C1 segment of cervical spinal cord (tissue), 14 donors: ENCODE measurements at places on chromosomes 16 and 17.
A peak's percentile ranks its signal among the peaks of the same experiment; 100 is the strongest.

DNA sequence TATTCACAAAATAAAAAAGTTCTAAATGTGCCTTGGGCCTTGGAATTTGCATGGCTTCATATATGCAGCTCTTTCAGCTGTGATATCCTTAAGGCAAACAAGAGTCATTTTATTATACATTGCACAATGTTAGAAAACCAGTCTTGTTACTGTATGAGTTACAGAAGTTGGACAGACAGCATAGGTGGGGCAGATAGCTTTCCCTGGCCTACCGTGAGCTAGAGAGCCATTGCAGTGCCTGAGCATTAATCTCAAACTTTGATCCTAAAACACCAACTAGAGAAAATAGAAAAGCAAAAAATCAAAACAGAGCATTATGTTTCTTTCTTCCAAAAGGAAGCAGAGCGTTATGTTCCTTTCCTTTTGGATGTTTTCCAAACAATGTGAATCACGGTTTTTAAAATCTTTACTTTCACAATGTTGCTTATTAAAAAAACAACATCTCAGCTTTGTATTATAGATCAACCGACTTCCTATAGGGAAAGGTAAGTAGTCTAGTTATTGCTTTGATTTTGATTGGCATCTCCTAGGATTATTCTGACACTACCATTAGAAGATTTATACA is 32.2 kb downstream of the ARHGAP44 start:
- no peak for DNase-seq

DNA sequence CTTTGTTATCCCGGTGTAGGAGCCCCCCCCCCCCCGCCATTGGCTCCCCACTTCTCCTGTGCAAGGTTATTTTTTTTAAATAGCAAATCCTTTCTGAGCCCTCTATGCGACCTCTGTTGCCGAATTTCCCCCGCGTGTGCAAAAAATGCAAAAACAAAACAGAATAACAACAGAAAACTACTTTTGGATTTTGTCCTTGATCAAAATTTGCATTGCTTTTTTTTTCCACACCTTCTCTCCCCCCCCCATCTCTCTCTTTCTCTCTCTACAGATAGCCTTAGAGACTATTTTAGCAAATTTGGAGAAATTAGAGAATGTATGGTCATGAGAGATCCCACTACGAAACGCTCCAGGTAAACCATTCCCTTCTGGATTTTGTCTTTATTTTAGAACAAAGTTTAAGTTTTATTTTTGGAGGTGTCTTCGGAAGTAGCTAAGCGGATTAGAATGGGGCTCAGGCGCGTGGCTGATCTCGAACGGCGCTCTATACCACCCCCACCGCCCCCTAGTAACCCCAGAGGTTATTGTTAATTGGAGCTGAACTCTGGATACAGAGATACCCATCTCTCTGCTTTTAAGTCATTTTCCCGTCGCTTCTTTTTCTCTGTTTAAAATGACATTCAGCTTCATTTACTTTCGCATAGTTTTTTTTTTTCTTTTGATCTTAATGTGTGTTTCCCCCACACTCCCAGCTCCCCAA is 1.0 kb downstream of the MSI2 start:
- DNase-seq, result no peak

GRCh38 chr17:15513058-15513791 is 45.8 kb upstream of the CDRT4 start:
- peak; percentile 24 for DNase-seq

DNA sequence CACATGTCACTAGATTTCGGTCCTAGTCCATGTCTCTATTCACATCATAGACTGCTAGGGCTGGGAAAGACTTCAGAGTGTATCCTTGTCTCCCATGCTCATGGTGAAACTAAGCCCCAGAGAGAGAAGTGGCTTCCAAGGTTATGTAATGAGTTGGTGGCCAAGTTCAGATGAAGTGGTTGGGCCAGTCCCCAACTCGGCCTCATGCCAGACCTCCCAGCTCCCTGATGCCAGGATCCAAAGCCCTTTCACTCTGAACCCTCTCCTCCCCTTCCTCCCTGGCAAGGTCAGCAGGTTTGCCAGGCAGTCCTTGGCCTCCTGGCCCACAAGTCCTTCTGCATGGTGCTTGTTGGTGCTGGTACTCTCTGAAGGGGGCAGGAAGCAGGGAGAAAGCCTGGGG is 189.7 kb downstream of the AXIN2 start:
- DNase-seq, result no peak

DNA sequence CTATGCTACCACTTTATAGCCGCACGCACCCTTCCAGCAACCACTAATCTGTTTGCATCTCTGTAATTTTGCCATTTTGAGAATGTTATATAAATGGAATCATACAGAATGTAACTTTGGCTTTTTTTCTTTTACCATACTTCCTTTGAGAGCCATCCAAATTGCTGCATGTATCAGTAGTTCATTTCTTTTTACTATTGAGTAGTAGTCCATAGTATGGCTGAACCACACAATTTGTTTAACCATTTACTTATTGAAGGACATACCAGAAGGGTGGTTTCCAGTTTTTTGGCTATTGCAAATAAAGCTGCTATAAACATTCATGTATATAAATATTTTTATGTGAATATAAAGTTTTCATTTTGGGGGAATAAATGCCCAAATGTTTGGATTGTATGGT is 8.8 kb downstream of the TENT4B start:
- no peak for DNase-seq

GRCh38 chr17:48842746-48843145 is 11.9 kb downstream of the CALCOCO2 start:
- DNase-seq, result no peak

- DNase-seq, result no peak
These were observed 18.3 kb downstream of the ZNF750 start for GRCh38 chr17:82821554-82821953.

DNA sequence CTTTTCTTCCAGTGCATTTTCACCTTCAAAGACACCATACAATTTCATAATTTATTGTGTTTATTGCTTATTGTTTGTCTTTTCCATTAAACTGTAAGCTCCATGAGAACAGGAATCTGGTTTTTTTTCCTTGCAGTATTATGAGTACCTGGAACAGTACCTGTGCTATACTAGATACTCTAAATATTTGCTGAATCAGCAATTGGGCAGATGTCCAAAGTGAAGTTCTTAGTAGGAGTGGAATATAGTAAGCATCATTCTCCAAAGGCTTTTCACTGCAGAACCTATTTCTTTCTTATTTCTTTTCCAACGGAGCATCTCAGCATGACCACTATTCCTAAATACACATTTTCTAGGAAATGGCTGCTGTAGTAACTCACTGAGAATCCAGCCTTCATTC is 269.0 kb upstream of the CCL2 start:
- no peak for DNase-seq

DNA sequence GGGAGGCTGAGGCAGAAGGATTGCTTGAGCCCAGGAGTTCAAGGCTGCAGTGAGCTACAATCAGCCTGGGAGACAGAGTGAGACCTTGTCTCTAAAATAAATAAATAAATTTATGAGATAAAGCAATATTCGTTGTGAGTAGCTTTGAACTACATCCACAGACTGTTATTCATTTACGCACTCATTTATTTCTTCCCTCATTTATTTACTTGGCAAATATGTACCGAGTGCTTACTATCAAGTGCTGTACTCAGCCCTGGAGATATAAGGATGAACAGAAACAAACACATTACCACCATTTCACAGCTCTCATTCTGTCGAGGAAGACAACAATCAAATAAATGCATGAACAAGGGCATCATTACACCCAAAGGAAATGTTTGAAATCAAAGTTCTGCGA is 24.7 kb upstream of the UMOD start:
- no peak for DNase-seq
